ENCODE measurements at places on chromosomes 5 and 9. TPM values are rescaled to one million over a fixed set of nuclear protein-coding genes. Genes with fewer than 3 reads are reported as not detected.
A peak's percentile ranks its signal among the peaks of the same experiment; 100 is the strongest.

PMPCA gene
- 46.7 TPM for polyA plus RNA-seq

TEX48 gene
- polyA plus RNA-seq = not detected

FBP1 gene
- 1,158 TPM for polyA plus RNA-seq

PCA3 gene
- not detected for polyA plus RNA-seq

HACD4 gene
- 2.9 TPM for polyA plus RNA-seq

FGF18 gene
- 0.25 TPM for polyA plus RNA-seq

POU5F2 gene
- polyA plus RNA-seq = under 0.01 TPM

AHRR gene
- 0.22 TPM for polyA plus RNA-seq

SLC6A7 gene
- polyA plus RNA-seq = 0.81 TPM

FRRS1L gene
- 0.85 TPM for polyA plus RNA-seq

HOMER1 gene
- polyA plus RNA-seq = 2.6 TPM

WHRN gene
- 7.2 TPM for polyA plus RNA-seq

TRAPPC13 gene
- 14.4 TPM for polyA plus RNA-seq

GRM6 gene
- polyA plus RNA-seq = not detected

TAF1L gene
- polyA plus RNA-seq = 0.03 TPM

DNA sequence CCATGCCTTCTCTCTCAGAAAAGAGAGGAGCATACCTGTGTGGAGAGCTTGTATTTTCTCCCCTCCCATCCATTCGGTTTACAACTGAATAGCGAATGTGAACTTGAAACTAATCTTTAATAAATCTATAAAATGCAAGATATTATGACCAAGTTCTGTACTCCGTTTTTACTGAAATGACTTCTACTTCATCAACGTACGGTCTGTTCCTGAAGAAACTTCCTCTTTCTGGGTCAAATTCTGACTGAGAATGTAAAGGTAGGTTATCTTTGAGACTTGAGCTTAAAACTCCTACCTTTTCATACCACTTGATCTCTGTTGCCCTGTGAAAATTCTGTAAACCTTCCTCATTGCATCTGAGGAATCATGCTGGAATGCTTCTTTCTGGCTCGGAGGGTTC is 4.2 kb upstream of the CTNNAL1 start:
- H3K4me3 ChIP-seq = no peak overlapping the region
- H3K4me1 ChIP-seq = peaks cover 16% of the 10 kb centered on the region
- H3K27ac ChIP-seq = no peak overlapping the region
- no peak for DNase-seq
- no peaks in the 10 kb centered on the region for H3K36me3 ChIP-seq

GRCh38 chr9:8558176-8558575 is 758.6 kb upstream of the DMAC1 start:
- H3K4me1 ChIP-seq = no peaks in the 10 kb centered on the region
- no peak for DNase-seq
- H3K36me3 ChIP-seq = no peaks in the 10 kb centered on the region
- H3K4me3 ChIP-seq = no peak overlapping the region

DNA sequence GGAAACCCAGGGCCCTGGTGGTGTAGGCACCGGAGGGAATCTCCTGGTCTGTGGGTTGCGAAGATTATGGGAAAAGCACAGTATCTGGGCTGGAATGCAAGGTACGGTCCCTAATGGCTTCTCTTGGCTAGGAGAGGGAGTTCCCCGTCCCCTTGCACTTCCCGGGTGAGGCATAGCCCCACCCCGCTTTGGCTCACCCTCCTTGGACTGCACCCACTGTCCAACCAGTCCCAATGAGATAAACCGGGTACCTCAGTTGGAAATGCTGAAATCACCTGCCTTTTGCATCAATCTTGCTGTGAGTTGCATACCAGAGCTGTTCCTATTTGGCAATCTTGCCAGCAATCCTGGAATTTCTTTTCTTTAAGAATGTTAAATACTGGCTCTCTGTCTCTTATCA is 1429.1 kb downstream of the MAT2B start:
- H3K27me3 ChIP-seq = no peaks in the 10 kb centered on the region
- no peaks in the 10 kb centered on the region for H3K4me1 ChIP-seq
- DNase-seq = no peak
- H3K27ac ChIP-seq = no peak overlapping the region
- no peaks in the 10 kb centered on the region for H3K36me3 ChIP-seq

DNA sequence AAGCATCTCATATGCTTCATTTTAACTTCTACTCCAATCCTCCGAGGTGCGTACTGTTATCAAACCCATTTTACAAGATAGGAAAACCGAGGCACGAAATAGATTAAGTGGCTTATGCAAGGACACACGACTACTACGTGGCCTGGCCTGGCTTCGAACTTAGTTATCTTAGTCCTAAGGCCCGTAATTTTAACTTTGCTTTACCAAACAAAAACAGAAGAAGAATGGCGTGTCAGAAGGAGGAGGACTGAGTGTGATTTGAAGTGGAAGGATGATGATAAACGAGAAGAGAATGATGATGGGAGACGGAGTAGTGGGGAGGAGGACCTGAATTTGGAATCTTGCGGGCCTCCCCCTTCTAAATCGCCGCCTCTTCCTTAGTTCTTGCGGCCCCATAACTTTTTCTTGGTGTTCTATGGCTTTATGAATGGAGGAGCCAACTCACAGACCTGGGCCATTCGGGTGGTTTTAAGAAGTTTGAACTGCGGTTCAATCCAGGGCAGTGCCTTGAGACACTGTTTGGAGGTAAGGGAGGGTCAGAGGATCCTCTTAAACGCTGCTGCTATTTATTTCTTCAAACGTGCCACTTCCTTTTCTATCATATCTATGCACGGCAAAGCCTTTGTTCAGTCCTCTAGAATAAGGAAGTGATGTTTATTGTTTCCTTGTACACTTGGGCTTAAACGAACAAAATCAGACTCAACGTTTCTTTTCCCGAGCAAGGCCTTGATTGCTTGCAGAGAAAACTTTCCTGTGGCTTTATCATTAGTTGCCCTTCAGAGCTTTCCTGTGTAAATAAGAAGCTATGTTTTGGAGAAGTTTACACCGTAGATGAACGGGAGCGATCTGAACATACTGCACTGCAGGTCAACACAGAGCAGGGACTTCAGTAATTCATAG is 795 bp downstream of the CNOT8 start:
- H3K27ac ChIP-seq = peak overlapping the region; percentile 100
- H3K36me3 ChIP-seq = no peaks in the 10 kb centered on the region
- peak overlapping the region; percentile 90 for H3K4me3 ChIP-seq

GRCh38 chr5:178192244-178192643 is 5.1 kb upstream of the GMCL2 start:
- H3K4me1 ChIP-seq = no peaks in the 10 kb centered on the region
- no peaks in the 10 kb centered on the region for H3K36me3 ChIP-seq
- DNase-seq = no peak
- H3K27me3 ChIP-seq = peaks cover 5% of the 10 kb centered on the region
- no peak overlapping the region for H3K27ac ChIP-seq
- no peak overlapping the region for H3K4me3 ChIP-seq

GRCh38 chr9:71819115-71819739 is 50.9 kb upstream of the CEMIP2 start:
- DNase-seq = peak; percentile 40
- no peaks in the 10 kb centered on the region for H3K36me3 ChIP-seq
- H3K27me3 ChIP-seq = no peaks in the 10 kb centered on the region
- no peak overlapping the region for H3K27ac ChIP-seq
- H3K4me3 ChIP-seq = no peak overlapping the region

GRCh38 chr5:138110266-138110963 is 26.6 kb downstream of the WNT8A start:
- H3K4me3 ChIP-seq = no peak overlapping the region
- H3K27me3 ChIP-seq = no peaks in the 10 kb centered on the region

DNA sequence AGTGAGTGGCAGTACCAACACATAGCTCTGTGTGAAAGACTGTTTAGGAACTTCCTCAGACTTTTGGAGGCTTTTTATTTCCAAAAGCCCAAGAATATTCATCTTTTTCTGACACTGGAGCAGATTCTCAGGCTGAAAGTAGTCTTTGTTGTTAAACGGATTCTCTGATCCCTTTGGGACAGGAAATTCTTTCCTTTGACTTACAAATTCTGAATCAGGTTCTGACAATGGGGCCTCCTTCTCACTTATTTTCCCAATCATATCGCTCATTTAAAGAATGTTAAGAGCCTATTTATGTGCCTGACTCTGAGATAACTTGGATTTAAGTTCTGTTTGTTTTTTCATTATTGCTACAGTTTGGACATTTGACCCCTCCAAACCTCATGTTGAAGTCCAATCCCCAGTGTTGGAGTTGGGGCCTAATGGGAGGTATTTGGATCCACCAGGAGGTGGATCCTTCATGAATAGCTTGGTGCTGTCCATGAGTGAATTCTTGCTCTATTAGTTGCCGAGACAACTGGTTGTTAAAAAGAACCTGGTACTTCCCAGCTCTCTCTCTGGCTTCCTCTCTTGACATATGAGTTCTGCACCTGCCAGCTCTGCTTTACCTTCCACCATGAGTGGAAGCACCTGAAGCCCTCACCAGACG is 4.1 kb upstream of the ADGRV1 start:
- no peak overlapping the region for H3K27ac ChIP-seq
- no peak for DNase-seq
- H3K36me3 ChIP-seq = no peaks in the 10 kb centered on the region
- no peak overlapping the region for H3K4me3 ChIP-seq

DNA sequence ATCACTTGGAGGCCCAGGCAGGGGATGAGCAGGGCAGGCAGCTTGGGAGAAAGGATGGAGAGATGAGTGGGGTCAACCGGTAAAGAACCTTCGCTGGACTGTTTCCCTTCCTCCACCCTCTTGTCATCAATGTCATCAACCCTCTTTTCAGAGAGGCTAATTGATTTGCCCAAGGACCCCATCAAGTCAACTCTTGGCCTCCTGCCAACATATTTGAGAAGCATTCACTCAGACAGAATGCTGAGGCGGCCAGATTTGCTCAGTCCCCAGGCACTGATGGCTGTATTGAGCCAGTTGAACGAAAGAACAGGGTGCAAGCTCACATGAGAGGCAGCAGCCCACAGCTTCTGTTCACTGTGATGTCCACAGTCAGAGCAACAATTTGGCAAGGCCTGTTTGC is 193.5 kb downstream of the RFK start:
- H3K4me3 ChIP-seq = no peak overlapping the region
- H3K27me3 ChIP-seq = no peaks in the 10 kb centered on the region
- H3K27ac ChIP-seq = no peak overlapping the region

GRCh38 chr9:35695943-35696401 is 6.2 kb upstream of the TPM2 start:
- H3K4me3 ChIP-seq = no peak overlapping the region
- H3K4me1 ChIP-seq = peaks cover 12% of the 10 kb centered on the region
- no peaks in the 10 kb centered on the region for H3K27me3 ChIP-seq

- H3K27ac ChIP-seq = no peak overlapping the region
- H3K4me1 ChIP-seq = no peaks in the 10 kb centered on the region
- no peaks in the 10 kb centered on the region for H3K36me3 ChIP-seq
- DNase-seq = no peak
- H3K27me3 ChIP-seq = no peaks in the 10 kb centered on the region
Measured at GRCh38 chr9:123276551-123276950, 8.2 kb upstream of the STRBP start.

GRCh38 chr5:2482778-2483177 is 268.7 kb downstream of the IRX2 start:
- no peaks in the 10 kb centered on the region for H3K4me1 ChIP-seq
- H3K27ac ChIP-seq = no peak overlapping the region
- H3K36me3 ChIP-seq = no peaks in the 10 kb centered on the region

GRCh38 chr5:165805756-165806155 is 2300.3 kb downstream of the MAT2B start:
- H3K4me1 ChIP-seq = no peaks in the 10 kb centered on the region
- no peaks in the 10 kb centered on the region for H3K27me3 ChIP-seq
- H3K36me3 ChIP-seq = no peaks in the 10 kb centered on the region
- no peak overlapping the region for H3K4me3 ChIP-seq
- H3K27ac ChIP-seq = no peak overlapping the region

GRCh38 chr9:1231998-1232919 is 182.1 kb downstream of the DMRT2 start:
- H3K36me3 ChIP-seq = no peaks in the 10 kb centered on the region
- no peaks in the 10 kb centered on the region for H3K4me1 ChIP-seq
- H3K4me3 ChIP-seq = no peak overlapping the region
- peak; percentile 8 for DNase-seq

DNA sequence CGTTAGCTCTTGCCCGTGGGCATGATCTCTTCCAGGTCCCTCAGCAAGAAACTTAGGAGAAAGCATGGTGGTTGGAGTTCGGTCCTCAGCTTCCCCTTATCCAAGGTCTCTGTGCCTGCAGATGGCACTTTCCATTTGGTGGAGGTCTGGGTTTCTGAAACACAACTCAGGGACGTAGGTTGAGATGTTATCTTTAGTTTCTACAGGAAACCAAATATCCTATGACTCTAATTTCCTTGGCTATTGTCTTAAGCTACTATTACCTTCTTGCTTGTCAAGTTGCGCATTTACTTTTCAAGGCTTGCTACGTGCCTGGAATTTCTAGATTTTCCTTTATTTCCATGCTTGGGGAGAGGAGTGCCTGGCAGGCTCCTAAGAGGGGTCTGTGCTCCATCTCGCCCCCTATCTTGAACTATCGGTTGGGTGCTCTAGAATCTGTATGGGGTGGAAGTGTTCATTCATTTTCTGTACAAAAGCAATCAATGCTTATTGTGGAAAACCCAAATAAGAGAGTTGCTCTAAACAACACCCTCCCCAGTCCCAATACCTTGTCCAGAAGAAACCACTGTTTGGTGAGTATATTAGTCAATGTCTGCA is 32.9 kb upstream of the KCNIP1 start:
- no peak for DNase-seq
- no peaks in the 10 kb centered on the region for H3K36me3 ChIP-seq
- H3K27ac ChIP-seq = no peak overlapping the region

- no peak overlapping the region for H3K27ac ChIP-seq
- H3K27me3 ChIP-seq = no peaks in the 10 kb centered on the region
- H3K4me1 ChIP-seq = no peaks in the 10 kb centered on the region
- H3K36me3 ChIP-seq = no peaks in the 10 kb centered on the region
- H3K4me3 ChIP-seq = no peak overlapping the region
- DNase-seq = no peak
Measured at GRCh38 chr9:80467632-80468031, 895.9 kb downstream of the TLE4 start.

DNA sequence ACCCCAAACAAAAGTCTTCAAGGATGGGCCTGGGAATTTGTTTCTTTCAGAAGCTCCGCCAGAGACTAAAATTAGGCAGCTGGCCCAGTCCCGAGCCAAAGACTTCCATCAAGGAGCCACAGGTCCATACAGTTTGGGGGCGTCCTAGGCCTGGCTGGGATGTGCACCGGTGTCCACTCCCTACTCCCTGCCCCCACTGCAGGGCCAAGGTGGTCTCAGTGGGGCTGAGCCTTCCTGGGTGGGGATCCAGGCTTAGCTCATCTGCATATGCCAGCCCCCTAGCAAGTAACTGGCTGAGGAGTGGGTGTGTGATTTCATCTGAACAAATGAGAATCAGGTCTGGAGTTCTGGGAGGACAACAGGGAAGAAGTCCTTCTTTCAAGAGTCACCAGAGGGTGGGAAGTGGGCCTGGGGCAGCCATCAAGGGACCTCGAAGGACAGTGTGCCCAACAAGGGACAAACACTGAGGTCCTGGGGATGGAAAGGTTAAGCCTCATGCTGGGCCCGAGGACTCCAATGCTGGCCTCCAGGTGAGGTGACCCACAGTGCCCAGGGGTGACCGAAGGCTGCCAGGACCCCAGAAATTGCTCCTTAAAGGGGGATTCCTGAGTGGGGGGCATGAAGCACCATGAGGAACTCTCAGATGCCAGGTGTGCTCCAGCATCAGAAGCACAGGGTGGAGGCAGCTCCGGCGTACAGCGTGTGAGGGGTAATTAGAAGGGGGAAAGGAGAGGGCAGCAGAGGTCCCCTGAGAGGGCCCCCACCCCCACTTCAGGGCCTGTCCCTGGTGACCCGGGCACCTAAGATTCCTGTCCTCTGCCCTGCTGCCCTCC is 91.3 kb downstream of the ZNF354C start:
- no peaks in the 10 kb centered on the region for H3K4me1 ChIP-seq
- DNase-seq = no peak
- H3K4me3 ChIP-seq = no peak overlapping the region
- no peak overlapping the region for H3K27ac ChIP-seq

GRCh38 chr5:169716287-169716686 is 79.2 kb downstream of the DOCK2 start:
- H3K36me3 ChIP-seq = no peaks in the 10 kb centered on the region
- no peaks in the 10 kb centered on the region for H3K27me3 ChIP-seq
- no peaks in the 10 kb centered on the region for H3K4me1 ChIP-seq
- no peak overlapping the region for H3K27ac ChIP-seq
- H3K4me3 ChIP-seq = no peak overlapping the region

Measured in small intestine (tissue), 16 donors.